Urinary bladder (tissue), 4 donors: ENCODE measurements at places on chromosomes 12 and 14. TPM values are rescaled to one million over a fixed set of nuclear protein-coding genes. Genes with fewer than 3 reads are reported as not detected.

Gene TMEM233
- 1.4 TPM for total RNA-seq

Gene LRTM2
- not detected for total RNA-seq

Gene ANKS1B
- total RNA-seq = 43.7 TPM

Gene RERG
- total RNA-seq = 38.4 TPM

Gene GALNT9
- total RNA-seq = 2.4 TPM

Gene RPL10L
- not detected for total RNA-seq

Gene FGF6
- total RNA-seq = 0.74 TPM

Gene DAD1
- total RNA-seq = 214 TPM

Gene OTX2
- not detected for total RNA-seq

Gene NTF3
- total RNA-seq = 11.3 TPM

Gene SLC6A13
- total RNA-seq = 0.53 TPM

Gene TAS2R43
- 23.7 TPM for total RNA-seq

Gene LUM
- total RNA-seq = 2,635 TPM
